ENCODE measurements at places on chromosomes 5 and 9. TPM values are rescaled to one million over a fixed set of nuclear protein-coding genes. Genes with fewer than 3 reads are reported as not detected.

RNF183 gene
- total RNA-seq, result not detected

FST gene
- 0.70 TPM for total RNA-seq

PCSK1 gene
- 4.0 TPM for total RNA-seq

IL5 gene
- not detected for total RNA-seq

DNA sequence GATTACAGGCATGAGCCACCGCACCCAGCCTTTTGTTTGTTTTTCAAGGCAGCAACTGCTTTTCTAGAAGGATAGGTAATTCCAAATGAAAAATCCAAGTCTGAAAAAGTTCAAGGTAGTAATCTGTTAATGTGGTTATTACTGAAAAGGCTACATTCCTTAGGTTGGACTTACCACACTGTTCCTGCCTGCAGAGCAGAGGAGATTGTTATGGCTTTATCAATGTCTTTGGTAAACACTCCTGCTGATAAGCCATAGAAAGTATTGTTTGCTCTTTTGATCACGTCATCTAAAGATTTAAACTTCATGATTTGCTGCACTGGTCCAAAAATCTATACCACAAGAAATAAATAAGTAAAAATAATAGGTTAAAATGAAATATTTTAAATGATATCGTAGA lies 43.4 kb downstream of the ALDH1A1 start:
- DNase-seq, result no peak

- DNase-seq, result no peak
Observed at GRCh38 chr5:116531117-116531516, 43.5 kb downstream of the SEMA6A start.

DNA sequence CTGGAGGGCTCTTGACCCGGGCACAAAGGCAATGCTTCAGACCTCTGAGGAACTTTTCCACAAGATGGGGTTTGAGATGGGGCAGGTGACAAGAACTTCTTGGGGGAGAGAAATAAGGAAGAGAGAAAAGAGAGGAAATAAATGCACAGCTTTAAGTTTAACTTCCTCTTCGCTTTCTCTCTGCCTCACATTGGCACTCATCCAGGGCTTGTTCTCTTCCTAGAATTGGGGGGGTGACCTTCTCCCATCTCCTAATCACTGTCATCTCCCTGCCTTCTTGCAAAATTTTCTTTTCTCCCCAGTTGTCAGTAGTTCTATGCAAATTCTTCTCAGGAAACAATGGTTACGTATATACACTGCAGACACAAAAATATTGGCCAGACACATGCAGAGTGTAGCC lies 19.1 kb upstream of the ADCY2 start:
- DNase-seq, result no peak

DNA sequence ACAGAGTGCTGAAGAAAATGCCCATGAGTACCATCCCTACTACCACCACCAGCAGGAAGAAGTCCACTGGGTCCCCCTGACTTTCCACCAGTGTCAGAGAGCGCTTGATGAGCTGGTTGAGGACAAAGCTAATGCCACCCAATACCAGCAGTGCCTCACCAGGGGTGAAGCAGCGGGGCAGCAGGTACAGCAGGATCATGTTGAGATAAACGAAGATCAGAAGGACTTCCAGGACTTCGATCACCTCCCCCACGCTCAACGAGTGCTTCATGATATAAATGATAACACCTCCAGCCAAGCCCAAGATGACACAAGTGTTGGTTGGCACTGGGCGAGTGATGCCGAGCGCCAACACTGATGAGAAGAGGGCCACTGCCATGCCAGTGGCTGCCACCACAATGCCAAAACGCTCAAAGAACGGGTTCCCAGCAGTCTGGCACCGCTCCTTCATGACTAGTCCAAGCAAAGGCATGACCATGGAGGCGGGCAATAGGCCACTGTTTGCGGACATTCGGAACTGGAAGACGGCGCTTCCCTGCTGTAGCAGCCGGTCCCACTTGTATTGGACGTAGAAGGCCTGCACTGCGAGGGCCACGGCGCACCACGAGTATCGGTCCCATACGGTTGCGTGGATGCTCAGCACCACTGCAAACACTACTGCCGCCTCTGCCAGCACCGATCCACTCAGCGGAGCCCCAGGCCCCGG lies 679 bp downstream of the DOLK start:
- no peak for DNase-seq

DNA sequence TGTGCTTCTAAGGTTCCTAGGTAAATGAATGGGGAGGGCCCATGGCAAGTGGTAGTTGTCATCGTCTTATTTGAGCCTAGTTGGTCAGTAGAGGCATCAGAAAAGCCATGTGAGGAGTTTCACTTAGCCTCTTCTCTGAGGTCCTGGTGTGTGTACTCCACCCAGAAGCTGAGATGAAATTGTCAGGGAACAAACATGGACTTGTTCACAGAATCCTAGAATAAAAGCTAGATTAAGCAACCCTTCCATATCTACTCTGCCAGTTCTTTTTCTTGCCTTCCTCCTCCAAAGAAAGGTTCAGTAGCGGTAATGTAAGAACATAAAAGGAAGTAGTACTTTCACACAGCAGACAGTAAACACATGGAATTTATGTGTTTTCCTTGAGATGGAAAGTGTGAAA lies 70.4 kb downstream of the ARHGAP26 start:
- DNase-seq, result no peak
